Activated CD4-positive, alpha-beta T cell treated with anti-CD3 and anti-CD28 coated beads for 1 hour (primary cell): ENCODE measurements at places on chromosomes 1 and 21.

GRCh38 chr21:29293495-29293894, 5.2 kb upstream of the BACH1 start:
- DNase-seq: no peak

DNA sequence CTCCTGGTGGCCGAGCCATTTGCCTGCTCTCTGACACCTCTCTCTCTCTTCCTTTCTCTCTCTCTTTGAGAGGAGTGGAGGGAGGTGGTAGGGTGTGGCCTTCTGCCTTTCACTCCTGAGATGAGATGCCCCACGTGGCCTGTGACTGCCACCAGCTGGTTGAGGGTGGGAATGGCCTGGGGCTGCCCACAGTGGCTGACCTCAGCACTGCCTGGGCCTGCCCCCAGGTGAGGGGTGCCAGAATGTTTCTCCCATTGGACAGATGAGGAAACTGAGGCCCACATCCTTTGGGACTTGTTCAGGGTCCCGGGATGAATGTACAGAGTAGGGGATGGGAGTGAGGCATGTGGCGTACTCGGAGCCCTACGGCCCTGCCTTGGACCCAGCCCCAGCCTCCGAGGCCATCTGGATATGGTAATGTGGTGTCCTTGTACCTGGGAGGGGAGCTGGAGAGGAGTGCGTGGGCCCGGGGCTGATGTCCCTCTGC, 12.7 kb upstream of the C1orf167 start:
- peak; percentile 25 for DNase-seq

DNA sequence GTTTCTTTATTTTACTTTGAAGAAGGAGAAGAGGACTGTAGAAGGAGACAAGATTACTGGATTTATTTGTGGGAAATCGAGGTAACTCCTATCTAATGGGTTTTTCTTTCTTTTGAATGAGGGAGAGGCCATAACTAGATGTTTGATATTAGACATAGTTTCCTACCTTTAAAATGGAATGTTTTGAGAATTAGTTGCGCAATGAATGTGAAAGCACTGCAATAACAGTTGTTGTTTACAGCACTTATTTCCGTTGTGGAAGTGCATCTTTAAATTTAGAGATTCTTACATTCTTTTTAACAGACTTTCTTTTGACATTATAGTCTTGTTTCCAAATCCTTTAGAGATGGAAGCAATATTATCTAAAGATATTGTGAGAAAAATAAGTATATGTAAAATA, 229.0 kb downstream of the SRGAP2C start:
- DNase-seq: no peak

DNA sequence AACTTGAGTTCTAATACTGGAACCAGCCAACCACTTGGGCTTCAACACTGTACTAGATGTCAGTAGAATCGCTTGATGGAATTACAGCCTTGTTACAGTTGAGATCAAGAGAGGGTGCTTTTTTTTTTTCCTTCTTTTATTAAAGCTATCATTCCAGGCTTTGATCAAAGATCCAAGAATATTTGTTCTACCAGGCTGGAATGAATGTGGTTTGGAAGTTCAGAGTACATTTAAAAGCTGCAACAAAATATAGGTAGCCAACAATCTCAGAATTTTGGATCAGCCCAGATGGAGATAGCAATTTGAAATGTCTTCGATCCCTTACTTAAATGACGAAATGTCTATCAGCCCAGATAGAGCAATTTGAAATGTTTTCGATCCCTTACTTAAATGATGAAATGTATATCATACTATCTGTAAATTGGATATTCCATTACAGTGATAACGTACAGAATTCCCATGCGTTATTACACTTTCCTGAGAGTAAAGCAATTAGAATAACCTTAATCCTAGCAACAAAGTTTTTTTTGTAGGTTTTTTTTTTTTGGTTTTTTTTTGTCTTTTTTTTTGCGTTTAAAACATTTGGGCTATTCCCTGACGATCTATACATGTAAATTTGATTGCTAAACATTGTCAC, 3.6 kb downstream of the ZNF281 start:
- DNase-seq: no peak

- no peak for DNase-seq
Observed at GRCh38 chr1:231134624-231135023, 27.2 kb upstream of the TRIM67 start.

DNA sequence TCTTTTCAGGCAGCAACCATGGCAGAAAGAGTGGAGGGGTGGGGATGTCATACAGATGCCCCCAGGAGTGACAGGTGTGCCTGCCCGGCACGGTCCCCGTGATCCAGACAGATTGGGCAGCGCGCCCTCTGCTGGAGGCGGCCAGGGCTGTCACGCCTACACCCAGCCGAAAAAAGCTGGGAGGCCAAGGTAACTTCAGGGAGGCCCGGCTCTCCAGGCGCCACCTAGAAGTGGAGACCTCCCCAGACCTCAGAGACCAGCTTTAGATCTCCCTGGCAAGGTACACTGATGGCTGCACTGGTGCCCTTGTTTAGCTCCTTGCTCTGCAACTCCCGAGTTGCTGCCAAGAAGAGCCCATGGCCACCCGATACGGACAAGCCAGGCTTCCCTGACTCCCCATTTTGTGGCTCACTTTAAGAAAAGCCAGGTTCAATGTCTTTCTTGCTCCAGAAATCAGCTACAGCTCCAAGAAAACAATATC, 6.6 kb downstream of the GOLT1A start:
- DNase-seq: peak; percentile 57

GRCh38 chr21:17422931-17423330, 89.9 kb upstream of the CXADR start:
- no peak for DNase-seq
